Type B pancreatic cell (in vitro differentiated cells): ENCODE measurements at places on chromosomes 7 and 10.

GRCh38 chr7:20220921-20221547, 3.9 kb upstream of the MACC1 start:
- no peak for DNase-seq

DNA sequence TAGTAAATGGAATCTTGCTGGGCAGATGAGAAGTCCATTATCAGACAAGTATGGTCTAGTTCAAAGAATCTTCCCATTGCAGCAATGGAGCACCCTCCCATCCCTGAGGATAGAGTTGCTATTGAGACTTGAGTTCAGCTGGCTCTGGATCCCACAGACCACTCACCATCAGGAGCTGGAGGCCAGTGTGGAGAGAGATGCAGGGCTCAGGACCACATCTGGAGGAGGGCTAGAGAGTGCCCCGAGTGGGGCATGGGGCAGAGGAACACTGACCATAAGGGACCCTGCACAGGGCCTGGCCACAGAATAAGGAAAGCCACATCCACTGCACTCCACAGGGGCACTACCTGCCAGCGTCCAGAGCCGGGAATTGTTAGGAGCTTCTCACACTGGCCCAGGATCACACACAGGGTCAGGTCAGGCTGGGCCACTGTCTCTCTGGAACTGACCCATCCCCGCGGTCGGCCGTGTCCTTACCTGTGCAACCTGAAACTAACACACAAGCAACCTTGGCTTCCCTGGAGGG, 41.3 kb upstream of the TCERG1L start:
- no peak for DNase-seq

- DNase-seq: no peak
Observed at GRCh38 chr7:32018845-32019578, 51.2 kb downstream of the PDE1C start.

DNA sequence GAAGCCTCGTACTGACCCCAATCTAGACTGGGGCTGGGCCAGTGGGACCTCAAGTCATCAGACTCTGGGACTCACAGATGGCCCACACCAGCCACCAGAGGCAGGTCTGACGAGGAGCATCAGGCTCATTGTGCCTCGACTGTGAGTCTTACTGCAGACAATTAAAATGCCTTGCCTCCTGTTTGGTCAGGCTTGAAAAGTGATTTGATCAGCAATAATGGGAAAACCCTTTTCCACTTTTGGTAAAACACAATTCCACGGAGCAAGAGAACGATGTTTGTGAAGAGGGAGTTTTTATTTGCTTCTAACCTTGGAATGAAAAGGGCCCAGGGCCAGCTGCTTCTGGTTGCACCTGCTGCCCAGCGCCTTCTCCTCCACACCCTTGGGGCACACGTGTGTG, 43.9 kb downstream of the C10orf143 start:
- DNase-seq: no peak

DNA sequence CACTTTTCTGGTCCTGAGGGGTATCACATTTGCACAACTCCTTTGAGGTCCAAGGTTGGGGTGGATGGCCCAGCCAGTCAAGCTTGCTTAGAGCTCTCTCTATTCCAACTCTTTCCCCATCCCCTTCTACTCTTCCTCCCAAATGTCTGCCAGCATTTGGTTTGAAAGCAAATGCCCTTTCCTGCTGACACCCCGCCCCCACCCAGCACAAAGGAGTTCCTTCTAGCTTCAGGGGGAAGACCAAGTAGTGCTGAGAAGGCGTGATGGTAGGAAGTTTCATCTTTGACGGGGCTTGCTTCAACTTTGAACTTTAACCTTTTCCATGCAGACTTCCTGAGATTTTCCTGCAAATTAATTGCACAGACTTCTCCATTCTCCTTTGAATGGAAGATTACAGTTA, 137.5 kb upstream of the TCF7L2 start:
- no peak for DNase-seq

- no peak for DNase-seq
Observed at GRCh38 chr7:27164367-27165088, 809 bp downstream of the HOXA9 start.
